ENCODE measurements at places on chromosomes 2 and 18. TPM values are rescaled to one million over a fixed set of nuclear protein-coding genes. Genes with fewer than 3 reads are reported as not detected.
A peak's percentile ranks its signal among the peaks of the same experiment; 100 is the strongest.

DNA sequence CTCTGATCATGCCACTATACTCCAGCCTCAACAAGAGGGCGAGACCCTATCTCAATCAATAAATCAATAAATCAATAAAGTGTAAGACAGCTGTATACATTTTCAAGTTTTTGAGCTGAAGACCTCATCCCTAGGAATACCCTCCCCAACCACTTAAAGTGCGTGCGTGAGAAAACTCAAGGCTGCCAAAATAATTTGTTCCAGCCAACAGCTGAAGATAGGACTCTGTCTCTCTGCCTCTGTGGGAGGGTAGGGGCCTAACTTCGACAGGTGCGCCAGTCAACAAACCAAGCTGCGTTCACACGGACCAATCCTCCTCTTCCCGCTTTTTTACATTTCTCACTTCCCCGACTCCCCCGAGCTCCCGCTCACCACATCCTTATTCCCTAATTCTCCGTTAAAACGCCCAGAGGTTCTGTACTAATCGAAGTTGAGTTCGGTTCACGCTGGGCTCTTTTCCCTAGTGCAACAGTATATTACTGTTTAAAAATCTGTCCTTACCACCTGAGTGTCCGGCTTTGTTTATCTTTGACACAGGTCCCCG, 618 bp downstream of the POLR2D start:
- DNase-seq = peak; percentile 43

DNA sequence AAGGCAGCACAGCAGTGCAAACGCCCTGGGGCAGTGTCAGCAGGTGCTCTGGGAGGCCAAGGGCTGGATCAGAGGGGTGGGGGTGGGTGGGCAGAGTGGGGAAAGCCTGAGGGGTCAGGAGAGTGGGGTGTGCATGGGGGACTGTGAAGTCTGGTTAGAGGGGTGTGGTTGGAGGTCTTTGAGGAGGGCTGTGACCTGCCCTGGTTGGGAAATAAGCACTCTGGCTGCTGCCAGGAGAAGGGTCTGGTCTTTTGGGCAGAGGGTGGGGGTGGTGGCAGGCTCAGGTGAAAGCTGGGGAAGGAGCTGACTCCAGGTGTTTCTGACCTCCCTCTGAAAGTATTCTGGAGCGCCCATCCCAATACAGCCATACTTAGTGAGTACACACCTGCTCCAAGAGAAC, 4.2 kb downstream of the ALPI start:
- no peak for DNase-seq

The CTAGE1 gene
- total RNA-seq = not detected

GRCh38 chr2:28344756-28345373, 47.8 kb upstream of the FOSL2 start:
- DNase-seq = no peak

GRCh38 chr2:208280234-208280633, 14.2 kb downstream of the PIKFYVE start:
- DNase-seq = no peak

The IHH gene
- not detected for total RNA-seq

The SKOR2 gene
- not detected for total RNA-seq

DNA sequence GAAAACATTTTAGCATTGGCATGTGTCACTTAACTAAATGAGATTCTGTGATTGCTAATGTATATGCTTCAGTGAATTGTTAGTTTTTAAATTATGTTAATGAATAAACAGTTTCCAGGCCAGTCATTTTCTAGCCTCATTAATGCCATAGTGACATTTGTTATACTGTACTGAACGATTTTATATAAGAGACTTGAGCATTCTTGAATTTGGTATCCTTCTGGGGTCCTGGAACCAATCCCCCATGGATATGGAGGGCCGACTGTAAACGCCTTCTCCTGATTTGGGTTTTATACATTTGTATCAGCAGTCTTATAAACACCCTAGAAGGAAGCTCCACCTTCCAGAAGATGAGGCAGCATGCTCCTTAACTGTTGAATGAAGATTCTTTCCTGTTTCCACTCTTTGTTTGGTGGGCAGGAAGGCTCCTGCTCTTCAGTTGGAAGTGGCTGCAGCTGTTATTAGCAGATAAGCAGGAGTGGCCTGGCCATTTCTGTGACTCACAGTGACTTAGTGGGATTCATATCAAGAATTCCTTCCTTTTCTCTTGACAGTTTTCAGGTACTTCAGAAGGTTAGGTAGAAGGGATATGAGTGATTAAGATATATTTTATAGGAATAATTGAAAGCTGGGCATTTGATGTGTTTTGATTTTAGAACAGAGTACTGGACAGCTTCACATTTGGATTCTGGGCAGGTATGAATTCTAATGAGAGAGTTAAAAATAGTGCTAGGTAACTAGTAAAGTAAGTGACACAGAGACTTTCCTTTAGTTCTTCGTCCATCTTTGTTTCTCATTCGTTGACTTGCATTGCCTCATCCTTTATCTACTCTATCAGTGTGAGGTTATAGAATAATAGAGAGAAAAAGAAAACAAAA, 124.9 kb downstream of the PLCL1 start:
- no peak for DNase-seq

DNA sequence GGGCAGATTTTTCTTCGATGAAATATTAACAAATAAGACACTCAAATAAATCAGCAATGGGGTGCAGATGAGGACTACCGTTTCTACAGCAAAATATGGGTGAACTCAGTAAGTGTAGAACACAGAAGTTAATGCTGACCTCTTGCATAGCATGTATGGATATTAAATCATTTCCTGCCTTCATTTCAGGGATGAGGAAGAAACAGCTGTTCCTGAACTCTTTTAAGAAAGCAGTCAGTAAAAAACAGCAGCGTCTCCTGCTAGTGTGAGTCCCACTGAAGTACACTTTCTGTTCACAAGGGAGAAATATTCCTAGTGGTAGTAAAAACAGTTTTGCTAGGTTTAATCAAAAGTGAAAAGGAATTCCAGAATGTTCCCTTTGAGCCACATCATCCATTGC, 379.0 kb downstream of the ZEB2 start:
- DNase-seq = no peak

- DNase-seq = no peak
These were observed 35.9 kb upstream of the SLC14A1 start for GRCh38 chr18:45688113-45688512.

All from CD4-positive, alpha-beta T cell (primary cell).